ENCODE measurements at places on chromosomes 11 and 22.
A peak's percentile ranks its signal among the peaks of the same experiment; 100 is the strongest.

DNA sequence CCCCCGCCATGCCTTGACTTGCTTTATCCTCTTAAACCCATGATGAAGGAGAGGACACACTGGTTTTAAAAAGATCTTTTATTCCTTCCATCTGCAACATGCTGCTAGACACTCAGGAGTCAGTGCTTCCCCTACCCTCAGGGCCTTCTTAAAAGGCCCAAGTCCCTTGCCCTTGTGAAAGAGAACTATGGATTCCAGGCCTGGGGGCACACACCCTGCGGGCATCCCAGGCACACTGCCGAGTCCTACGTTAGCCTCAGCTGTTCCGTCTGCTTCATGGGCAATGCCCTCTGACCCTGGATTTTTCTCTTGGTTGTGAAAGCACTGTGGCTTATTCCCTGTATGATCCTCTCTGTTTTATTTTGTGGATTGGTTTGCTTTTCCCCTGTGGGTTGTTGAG lies 35.1 kb upstream of the RAB1B start:
- DNase-seq = no peak

DNA sequence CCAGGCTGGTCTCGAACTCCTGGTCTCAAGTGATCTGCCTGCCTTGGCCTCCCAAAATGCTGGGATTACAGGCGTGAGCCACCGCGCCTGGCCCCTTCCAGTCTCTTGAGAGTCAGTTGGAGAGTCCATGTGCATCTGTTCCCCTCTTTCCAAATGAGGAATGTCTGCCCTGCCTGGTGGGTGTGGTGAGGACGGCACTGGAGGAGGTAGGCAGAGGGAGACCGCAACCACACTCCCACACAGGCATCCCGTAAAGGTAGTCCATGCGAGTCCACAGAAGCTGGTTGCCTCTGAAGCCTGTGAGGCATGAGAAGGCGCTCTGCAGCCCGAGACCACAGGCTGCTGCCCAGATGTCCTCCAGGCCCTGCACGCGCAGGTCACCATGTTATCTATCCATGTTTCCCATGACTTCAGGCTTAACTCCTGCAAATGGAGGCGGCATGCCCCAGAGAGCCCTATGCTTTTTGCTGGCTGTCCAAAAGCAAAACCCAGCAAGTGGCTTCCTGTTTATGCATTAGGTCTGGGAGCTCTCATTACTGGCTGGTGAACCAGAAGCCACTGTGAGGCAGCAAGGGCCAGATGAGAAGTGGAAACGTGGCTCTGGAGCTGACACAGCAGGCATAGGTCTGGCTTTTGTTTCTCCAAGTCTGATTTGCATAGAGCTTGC lies 43.4 kb downstream of the GRIK4 start:
- DNase-seq = peak; percentile 43

DNA sequence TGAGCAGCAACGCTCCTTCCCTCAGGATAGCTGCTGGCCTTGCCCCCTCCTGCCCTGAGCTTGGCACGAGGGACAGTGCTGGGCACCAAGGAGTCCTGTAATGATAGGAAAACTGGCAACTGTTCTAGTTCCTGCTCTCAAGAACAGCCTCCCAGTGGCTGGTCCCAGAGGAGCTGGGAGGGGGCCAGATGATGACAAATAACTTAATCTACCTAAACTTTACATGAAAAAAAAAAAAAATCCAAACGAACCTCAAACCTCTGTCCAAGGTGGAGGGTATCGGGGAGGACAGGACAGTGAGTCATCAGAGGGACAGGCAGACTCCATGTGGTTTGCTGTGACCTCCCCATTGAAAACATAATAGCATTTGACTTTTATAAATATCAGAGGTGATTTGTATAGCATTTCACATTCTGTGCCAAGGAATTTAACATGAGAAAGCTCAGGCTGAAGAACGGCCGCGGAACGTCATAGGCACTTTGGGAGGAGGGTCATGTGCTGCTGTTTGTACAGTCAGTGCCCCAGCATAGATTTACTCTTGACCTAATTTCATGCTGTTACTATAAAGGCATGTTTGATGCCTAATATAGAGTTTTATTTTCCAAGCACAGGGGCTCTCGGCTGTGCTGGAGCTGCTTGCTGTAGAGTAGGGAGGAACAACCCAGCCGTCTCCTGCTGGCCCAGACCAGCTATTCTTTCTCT lies 98.2 kb upstream of the NNMT start:
- DNase-seq = no peak

GRCh38 chr11:117610045-117610444 lies 187.0 kb downstream of the DSCAML1 start:
- DNase-seq = peak; percentile 35

- no peak for DNase-seq
Observed at GRCh38 chr11:94845622-94846021, 77.5 kb downstream of the AMOTL1 start.

DNA sequence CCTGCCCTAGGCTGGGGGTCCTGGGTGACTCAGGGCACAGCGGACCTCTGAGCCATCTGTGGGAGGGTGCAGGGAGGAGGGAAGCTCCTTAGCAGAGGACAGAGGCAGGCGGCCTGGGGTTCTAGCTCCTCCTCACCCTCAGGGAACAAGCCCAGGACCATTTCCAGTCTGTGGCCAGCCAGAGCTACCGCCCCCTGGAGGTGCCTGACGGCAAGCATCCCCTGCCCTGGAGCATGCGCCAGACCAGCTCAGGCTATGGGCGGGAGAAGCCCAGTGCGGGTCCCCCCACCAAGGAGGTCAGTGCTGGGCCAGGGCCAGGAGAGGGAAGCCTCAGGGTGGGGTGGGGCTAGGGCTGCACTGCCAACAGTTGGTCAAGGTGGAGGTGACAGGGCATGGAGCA lies 26.0 kb upstream of the LRRC10B start:
- peak; percentile 60 for DNase-seq

GRCh38 chr22:21605887-21606564 lies 23.8 kb downstream of the YDJC start:
- no peak for DNase-seq

GRCh38 chr11:563812-564578 lies 3.2 kb downstream of the RASSF7 start:
- DNase-seq = no peak

- DNase-seq = no peak
Observed at GRCh38 chr11:46675288-46675851, 25.0 kb downstream of the ARHGAP1 start.

GRCh38 chr11:10108915-10109680 lies 184.9 kb downstream of the SBF2 start:
- no peak for DNase-seq

- DNase-seq = no peak
Observed at GRCh38 chr22:19687561-19688300, 26.6 kb upstream of the SEPTIN5 start.

- no peak for DNase-seq
Observed at GRCh38 chr11:121425828-121426227, 26.3 kb upstream of the SORL1 start.

GRCh38 chr11:40754297-40754696 lies 705.2 kb downstream of the LRRC4C start:
- no peak for DNase-seq

- DNase-seq = no peak
Observed at GRCh38 chr22:43155789-43156188, 4.4 kb downstream of the TSPO start.

- DNase-seq = no peak
Observed at GRCh38 chr11:1371836-1372465, 17.8 kb upstream of the BRSK2 start.

GRCh38 chr22:38292694-38293093 lies 19.9 kb upstream of the TMEM184B start:
- DNase-seq = no peak

- DNase-seq = no peak
Observed at GRCh38 chr11:77512092-77512491, 38.2 kb upstream of the PAK1 start.

DNA sequence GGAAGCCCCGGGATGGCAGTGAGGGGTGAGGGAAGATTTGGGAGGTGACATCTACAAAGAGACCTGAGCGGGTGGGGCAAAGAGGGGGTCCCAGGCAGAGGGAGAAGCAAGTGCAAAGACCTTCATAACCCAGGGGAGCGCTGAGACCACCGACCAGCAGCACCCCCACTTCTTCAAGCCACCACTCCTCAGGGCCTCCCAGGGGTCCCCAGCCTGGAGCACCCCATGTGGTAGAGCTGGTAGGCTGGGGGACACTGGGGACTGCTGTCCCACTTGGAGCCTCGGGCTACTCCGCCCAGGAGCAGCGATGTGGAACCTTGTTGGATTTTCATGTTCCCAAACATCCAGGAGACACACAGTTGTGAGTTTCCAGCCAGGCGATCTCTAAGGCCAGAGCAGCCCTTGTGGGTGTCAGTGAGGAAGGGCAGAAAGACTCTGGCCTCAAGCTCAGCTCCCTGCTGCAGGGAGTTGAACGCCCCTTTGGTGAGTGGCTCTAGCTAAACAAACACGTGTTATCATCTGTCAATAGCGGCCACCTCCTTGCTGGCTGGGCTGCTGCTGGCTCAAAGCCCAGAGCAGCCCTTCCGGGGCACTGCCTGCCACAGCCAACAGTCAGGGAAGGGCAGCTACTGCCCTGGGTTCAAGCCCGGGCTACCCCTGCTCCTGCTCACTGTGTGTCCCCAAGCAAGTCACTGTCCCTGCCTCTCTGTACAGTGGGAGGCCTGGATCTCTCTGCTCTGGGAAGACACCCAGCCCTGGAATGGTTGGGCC lies 25.7 kb upstream of the CHKA start:
- DNase-seq = no peak
